ENCODE measurements at places on chromosomes 13 and 19.

DNA sequence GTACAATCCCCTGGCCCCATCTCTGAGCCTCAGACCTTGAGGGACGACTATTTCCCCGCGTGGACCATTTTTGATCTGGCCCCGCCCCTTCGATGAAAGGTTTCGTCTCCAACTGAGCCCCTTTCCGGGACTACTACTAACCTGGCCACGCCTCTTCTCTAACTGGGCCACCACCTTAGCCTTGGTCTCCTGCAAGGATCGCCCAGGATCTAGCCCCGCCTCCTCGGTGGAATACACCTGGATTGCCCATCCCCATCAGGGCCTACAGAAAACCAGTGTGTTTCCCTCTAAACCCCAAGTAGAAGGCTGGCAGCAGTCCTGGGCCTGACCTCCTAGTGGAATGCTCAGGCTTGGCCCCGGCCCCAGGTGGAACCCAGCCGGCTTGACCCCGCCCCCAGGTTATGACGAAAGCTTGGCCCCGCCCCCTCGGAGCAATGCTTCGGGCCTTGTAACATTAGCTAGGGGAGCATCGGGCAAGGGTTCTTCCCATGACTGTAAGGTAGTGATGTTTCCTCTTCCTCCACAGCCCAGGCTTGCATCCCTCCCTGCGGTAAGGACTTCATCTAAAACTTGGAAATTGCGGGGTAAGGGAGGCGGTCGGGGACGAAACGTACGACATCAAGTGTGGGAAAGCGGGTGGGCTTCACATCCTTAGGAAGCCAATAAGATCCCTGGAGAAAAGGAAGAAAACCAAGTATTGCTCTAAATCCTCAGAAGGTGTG, 9.1 kb downstream of the SPACA6 start:
- DNase-seq = no peak

GRCh38 chr13:65505941-65506340, 1724.2 kb downstream of the PCDH9 start:
- no peak for DNase-seq

DNA sequence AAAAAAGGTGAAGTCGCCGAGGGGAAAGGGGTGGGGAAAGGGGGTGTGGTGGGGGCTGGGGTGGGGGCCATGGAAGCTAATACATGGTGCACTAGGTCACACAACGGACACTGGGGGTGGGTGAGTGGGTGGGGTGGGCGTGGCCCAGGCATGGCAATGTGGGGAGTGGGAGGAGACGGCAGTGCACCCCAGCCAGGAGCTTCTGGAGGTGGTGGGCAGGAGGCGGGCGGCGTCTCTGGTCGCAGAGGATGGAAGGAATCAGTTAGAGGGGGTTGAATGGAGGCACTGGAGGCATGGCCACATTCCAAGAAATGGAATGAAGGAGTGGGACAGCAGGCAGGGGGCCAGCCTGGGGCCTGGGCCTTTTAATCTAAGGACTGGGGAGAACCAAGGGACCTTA, 19.2 kb upstream of the NANOS2 start:
- no peak for DNase-seq

DNA sequence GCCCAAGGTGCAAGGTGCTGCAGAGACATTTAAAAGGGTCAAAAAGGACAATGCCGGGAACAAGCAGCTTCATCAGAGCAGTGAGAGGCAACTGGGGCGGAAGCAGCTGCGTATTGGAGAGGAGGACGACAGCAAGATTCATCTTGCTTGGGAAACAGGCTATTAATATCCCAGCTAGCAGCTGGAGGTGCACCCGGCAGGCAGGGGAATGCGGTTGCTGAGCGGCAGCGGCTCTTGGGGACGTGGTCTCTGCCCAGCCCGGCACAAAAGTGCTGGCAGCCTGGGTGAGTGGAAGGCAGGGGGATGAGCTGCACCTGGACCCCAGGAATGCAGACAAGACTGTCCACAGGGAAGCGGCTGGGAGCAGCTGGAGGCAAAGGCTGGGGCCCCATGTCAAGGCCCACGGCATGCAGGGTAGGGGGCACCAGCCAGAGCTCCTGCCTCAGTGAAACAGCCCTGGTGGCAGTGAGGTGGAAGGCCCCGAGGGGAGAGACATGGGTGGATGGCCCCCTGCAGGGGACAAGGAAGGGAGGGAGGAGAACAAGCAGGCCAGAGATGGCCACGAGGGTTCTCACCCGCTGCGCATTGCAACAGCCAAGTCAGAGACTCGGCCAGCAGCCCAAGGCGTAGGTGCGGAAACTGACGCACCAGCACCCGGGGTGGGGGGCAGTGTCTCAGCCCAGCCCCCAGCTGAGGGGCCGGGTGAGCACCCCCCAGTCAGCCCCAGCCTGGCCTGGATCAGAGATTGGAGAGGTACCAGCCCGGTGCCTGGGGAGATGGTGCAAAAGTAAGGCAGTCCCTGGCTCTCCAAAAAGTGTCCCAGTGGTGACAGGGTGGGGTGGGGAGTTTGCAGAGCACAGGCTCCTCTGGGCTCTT, 34.4 kb downstream of the PEPD start:
- no peak for DNase-seq

DNA sequence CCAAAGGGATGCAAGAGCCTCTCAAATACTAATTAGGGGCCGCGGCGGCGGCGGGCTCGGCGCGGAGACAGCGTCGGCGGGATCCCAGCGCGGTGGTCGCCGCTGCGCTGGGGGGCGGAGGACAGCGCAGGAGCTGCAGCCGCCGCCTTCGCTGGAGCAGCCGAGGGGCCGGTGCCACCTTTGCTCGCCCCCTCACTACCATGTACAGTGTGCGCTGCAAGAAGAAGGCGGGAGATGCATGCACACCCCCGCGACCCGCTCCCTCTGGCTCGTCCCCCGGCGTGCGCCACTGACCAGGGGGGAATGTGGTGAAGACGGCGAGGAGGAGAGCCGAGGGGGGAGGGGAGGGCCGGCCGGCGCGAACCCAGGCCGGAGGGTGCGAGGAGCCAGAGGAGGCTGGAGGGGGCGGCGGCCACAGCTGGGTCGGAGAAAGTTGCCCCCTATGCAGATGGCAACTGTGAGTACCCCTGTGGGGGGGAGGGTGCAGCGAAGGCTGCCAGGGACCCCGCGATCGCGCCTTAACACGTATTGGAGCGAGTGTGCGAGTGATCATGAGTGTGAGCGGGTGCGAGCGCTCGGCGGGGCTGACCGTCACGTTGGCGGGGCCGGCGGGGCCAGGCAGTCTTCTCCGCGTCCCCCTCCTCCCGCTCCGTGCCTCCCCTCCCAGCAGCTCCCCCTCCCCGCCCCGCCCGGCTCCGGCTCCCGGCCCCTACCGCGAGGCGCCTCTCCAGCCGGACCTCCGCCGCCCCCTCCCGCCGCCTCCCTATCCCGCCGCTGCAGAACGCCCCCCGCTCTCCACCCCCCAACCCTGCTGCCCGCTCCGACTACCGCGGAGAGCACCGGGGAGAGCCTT, 808 bp downstream of the SLITRK5 start:
- no peak for DNase-seq

- DNase-seq = no peak
These were observed 37.2 kb upstream of the SOHLH2 start for GRCh38 chr13:36251526-36251925.
